ENCODE measurements at places on chromosomes 11 and 22.

GRCh38 chr22:48475661-48476345 lies 1351.9 kb downstream of the BRD1 start:
- no peak for DNase-seq

DNA sequence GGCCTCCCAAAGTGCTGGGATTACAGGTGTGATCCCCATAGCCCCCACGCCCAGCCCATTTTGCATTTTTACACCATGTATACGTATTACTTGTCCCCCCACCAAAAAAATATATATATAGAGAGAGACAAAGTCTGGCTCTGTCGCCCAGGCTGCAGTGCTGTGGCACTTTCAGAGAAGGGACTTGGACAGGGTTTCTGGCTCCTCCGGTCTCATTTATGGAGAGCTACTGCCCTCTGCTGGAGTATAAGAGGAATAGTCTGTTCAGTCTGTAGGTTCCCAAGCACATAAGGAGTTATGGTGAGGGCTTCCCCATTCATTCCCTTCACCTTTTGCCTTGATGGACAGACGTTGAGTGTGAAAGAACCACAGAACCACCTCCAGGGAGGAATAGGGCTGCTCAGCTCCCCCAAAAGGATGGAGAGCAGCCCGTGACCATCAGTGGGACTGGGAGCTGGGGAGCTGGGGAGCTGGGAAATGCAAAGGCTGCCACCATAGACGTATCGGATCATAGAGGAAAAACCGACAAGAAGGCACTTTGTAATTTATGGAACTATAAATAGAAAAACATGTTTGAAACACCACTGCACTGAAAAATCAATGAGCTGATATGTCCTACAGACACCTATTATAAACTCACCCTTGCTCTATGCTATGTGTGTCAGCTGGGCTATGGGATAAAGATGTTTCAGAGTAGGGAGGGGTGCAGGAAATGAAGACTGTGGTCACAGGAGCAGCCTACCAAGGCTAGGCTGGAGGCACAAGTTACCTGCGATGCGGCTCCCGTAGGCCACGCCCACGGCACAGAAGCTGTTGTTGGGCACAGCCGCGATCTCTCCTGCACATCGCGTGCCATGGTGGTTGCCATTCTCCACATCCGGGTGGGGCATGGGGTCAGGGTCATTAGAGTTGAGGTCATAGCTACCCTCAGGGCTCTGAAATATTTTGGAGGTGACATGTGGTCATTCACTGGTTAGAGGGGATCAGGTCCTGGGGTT lies 5.2 kb downstream of the PCSK7 start:
- DNase-seq = peak; percentile 70

- no peak for DNase-seq
These were observed 781 bp downstream of the NECTIN1 start for GRCh38 chr11:119728211-119728626.

GRCh38 chr22:20316217-20316843 lies 3.5 kb downstream of the DGCR6L start:
- no peak for DNase-seq

- no peak for DNase-seq
These were observed 69.2 kb downstream of the SCUBE1 start for GRCh38 chr22:43273902-43274484.

DNA sequence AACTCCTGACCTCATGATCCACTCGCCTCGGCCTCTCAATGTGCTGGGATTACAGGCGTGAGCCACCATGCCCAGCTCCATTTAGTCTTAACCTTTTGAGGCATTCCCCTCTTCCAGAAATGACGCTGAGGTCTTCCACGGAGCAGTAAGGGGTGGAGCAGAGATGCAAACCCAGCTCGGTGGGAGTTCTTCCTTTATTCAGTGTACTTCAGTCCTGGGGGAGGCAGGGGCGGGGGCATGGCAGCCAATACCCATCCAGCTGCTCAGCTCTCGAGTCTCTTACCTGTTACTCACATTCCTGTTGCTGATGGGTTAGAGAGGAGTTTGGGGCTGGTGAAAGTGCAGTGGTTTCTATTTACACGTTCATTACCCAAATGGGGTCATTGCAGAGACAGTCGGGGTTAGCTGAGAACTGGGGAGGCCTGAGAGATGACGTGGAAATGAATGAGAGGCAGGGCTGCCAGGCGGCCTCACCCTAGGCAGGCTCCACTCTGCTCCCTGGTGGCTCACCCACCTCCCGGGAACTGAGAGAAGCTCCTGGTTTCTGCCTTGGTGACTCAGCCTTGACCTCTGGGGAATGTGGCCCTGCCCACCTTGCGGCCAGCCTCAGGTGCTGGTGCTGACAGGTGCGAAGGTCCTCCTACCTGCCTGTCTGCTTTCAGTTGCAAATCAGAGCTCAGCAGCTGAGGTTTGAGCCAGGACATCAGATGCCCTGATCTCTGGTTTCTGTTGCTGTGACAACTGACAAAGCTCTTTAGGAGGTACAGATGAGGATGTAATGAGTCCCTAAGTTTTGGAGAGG lies 13.4 kb upstream of the ST14 start:
- no peak for DNase-seq

DNA sequence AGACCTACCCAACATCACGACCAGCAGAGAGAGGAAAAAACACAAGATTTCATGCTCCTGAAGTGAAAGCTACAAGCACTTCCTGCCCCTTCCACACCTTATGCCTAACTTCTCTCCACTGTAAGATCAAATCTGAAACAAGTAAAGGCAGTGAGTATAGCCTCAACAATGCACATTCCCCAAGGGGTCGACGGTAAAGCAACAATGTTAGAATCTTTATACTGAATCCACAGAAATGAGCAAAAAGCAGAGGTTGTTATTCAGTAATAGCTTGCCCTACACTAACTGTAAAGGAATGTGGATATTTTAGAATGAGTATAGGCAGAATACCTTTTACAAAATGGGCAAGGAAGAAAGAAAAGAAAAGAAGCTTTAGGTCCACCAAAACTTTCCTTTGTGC lies 15.6 kb downstream of the ARFGAP3 start:
- DNase-seq = no peak

- no peak for DNase-seq
These were observed 1.6 kb upstream of the PHLDA2 start for GRCh38 chr11:2930704-2931419.

DNA sequence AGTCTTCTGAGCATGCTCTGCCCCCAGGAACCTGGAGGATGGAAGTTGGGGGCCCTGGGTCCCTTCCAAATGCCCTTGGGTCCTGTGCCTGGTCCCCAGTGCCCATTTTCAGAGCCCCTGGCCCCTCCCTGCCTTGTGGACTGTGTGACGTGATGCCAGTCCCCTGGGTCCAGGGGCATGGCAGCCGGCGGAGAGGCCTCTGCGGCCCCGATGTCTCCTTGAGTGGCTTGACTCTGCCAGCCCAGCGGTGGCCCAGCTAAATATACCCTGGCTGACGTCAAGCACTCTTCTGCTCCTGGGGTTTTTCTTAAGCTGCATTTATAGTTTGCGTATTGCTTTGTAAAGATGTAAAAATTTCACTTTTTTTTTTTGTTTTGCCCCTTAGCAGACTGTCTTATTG lies 35.2 kb upstream of the PARVG start:
- no peak for DNase-seq
